Hematopoietic multipotent progenitor cell treated with erythropoietin and hydrocortisone succinate and interleukin-3 and kit ligand, for 15 days (in vitro differentiated cells): ENCODE measurements at places on chromosomes 3 and 15.

- DNase-seq, result peak; percentile 55
Measured at GRCh38 chr3:196650740-196651311, 11.3 kb downstream of the NRROS start.

- no peak for DNase-seq
Measured at GRCh38 chr15:96497951-96498350, 167.5 kb downstream of the NR2F2 start.

DNA sequence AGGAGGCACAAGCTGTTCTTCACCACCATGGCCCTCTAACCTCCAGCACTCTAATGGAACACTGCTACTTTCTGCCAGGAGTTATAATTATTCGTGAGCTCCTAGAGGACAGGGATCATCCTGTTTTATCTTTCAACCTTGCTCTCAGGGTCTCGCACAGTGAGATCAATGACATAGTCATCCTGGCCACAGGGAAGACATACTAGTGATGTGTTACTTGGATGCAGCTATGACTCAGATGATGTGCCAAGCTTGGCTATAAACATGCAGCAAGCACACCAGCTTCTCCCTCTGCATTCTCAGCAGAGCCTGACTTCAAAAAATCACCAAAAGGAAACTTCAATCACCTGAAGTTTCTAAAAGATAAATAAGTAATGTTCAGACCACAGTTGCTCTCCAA is 203.8 kb upstream of the HES1 start:
- DNase-seq, result no peak

DNA sequence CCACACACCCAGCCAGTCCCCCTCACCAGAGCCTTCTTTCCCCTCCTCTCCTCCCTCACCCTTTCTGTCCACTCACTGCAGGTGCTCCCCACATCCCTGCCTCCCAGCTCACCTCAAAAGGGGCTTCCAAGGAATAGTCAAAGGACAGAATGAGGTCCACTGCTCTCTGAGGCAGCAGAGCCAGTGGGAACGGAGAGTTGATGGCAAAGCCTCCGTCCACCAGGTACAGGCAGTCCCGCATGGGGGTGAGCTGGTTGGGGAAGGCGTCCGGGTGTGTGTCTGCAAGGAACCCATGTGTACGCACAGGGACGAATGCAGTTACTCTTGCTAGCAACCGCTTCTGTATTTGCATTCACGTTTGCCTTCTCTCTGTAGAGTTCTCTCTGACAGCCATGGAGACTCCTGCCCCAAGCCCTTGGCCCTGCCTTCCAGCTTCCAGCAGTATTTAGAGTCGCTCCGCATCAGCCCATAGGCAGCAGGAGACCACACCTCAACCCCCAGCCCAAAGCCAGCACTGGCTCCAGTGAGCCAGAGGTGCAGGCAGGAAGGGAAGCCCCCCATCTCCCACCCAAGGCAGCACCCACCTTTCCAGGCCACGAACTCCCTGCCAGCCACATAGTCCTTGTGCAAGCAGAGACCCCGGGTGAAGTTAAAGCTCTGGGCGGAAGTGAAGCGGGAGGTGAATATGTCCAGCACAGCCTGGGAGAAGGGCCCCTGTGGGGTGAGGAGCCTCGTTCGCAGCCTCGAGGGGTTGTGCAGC is 12.4 kb downstream of the PLA2G4F start:
- DNase-seq, result no peak

GRCh38 chr15:31260646-31261265 is 65.9 kb upstream of the KLF13 start:
- DNase-seq, result no peak

GRCh38 chr3:166177130-166177529 is 339.9 kb upstream of the BCHE start:
- DNase-seq, result no peak

DNA sequence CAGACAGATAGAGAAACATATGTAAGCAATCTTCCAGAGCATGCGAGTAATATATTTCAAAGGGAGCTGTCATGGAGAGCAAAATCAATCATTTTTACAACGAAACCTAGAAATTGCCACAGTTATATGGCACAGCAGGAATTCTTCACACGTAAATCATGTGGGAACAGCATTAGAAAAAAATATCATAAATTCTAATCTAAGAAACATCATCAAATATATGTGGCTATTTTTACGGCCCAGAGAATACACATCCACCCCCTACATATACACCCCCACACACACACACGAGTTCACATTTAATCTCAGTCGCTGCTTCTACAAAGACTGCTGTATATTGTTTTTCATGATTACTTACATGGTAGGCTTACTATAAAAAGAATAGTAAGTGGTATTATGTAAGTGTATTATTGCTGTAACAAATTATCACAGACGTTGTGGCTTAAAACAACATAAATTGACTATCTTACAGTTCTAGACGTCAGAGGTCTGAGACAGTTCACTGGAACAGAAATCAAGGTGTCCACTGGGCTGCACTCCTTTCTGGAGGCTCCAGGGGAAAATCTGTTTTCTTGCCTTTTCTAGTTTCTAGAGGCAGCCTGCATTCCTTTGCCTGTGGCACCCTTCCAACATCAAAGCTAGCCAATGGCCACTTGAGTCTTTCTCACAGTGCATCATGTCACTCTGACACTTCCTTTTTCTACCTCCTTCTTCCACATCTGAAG is 363.3 kb downstream of the ULK4 start:
- DNase-seq, result no peak

DNA sequence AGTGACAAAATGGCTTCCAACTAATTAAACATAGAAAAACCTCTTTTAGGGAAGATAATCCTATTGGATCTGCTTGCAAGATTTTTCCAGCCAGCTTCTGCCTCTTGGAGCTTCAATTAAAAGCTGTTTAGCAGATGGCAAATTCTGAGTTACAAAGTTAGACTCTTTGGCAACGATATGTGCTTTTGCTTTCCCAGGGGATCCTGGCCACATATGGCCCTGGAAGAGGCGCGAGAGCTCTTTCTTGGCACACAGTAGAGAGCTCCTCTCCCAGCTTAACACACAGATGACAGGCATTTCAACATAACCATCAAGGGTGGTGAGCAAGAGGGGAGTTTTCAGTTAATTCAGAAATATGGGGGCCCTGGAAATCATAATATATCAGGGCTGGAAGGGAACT is 41.6 kb upstream of the GALNT15 start:
- no peak for DNase-seq

GRCh38 chr3:129070086-129070885 is 9.7 kb downstream of the GP9 start:
- no peak for DNase-seq

- DNase-seq, result no peak
Measured at GRCh38 chr3:1529676-1530075, 436.9 kb downstream of the CNTN6 start.

GRCh38 chr15:64634027-64634426 is 141.4 kb downstream of the RBPMS2 start:
- no peak for DNase-seq

DNA sequence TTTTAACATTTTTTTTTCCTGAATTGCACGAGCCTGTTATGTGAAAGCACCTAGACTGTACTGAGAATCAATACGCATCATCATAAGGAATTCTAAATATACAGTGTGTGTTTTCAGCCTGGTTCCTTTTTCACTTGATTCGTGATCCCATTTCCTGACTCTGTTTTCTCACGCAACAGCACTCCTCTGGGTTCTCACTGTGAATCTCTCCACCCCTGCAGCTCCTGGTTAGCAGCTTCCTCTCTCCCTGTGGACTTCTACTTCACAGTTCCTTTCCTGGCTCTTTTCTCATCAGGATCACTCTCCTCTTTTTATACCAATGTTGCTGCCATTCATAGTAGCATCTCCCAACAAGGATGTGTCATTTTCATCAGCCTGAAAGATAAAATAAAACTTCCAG is 297.2 kb downstream of the CADM2 start:
- no peak for DNase-seq

DNA sequence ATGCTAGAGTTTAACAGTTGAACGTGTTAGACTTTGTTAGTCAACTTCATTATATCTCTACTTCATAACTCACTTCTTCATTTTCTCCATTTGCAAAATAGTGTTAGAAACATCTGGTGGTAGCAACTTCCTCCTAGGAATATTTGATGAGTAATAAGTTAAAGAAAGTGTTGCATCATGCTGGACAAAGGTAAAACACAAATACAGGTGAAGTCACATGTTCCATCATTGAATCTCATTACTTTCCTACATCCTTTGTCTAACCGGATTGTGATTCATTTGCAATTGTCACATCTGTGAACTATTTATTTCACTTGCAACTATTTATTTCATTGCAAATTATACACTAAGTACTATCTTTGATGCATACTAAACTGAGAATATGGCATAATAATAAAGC is 186.5 kb downstream of the TUSC7 start:
- no peak for DNase-seq

- DNase-seq, result no peak
Measured at GRCh38 chr3:30181178-30181465, 425.3 kb upstream of the TGFBR2 start.

DNA sequence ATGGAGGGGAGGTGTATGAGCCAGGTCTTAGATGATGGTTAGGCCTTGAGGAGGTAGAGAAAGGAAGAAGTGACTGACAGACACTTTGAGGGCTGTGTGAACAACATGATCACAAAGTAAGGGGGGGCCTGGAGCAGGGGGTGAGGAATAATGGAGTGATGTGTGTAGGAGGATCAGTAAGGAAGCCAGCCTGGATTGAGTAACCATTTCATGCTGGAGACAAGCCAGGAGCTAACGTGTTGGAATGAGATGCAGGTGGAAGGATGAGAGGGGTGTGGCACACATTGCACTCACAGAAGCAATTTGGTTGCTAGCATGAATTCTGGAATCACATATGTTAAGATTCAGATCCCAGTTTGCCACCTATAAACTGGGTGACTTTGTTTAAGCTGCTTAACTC is 65.5 kb downstream of the BBX start:
- DNase-seq, result no peak

GRCh38 chr15:65791335-65792137 is 557 bp downstream of the DENND4A start:
- no peak for DNase-seq

DNA sequence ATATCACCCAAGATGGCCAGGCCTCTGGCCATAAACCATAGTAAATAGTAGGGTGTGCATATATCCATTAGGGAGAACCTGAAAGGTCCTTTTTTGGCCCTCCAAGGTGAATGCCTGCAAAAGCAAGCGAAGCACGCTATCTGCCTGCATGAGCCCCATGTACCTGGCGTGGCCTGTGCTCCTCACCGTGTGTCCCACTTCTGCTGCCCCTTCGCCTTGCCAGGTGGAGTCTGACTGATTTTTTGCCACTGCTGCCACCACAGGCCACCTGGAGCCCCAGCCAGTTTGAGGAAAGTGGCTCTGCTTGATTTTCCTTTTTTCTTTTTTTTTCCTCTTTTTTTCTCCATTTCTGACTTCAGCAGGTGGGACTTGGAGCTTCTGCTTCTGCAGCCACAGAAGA is 139.7 kb downstream of the SNRPN start:
- no peak for DNase-seq

GRCh38 chr3:31054032-31054431 is 159.6 kb upstream of the GADL1 start:
- DNase-seq, result no peak

DNA sequence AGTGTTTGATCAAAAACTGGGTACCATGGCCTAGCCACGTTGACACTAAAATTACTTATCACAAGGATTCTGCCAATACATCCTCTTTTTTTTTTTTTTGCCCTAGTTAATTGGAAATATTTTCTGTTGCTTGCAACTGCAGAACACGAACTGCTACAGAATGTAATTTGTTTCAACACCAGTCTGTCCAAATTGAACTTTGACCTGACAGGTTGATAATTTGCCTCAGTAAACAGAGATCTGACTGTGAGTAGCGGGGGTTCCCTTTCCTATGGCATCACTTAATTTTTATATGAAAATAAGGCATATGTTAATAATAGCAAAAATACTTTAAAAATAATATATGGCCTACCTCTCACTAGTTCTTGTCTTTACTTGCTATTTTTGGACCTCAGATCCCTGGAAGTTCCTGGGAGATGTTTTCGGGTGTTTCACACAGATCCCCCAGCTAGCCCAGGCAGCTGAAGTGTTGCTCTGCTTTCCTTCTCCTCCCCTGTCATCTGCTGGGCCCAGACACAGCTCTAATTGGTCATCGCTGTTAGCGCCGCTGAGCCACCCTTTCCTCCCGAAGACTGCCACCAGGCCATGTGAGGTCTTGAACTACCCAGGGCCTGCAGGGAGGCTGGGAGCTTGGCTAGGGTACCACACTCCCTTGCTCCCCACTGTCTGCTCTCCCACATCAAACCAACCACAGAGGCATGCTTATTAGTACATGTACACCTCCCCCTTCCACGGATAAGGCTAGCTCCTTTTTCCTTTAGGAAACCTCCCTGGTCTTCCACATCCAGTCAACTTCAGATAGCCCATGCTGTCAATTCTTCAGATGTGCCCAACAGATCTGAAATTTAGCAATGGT is 89.8 kb upstream of the RNF7 start:
- DNase-seq, result no peak

DNA sequence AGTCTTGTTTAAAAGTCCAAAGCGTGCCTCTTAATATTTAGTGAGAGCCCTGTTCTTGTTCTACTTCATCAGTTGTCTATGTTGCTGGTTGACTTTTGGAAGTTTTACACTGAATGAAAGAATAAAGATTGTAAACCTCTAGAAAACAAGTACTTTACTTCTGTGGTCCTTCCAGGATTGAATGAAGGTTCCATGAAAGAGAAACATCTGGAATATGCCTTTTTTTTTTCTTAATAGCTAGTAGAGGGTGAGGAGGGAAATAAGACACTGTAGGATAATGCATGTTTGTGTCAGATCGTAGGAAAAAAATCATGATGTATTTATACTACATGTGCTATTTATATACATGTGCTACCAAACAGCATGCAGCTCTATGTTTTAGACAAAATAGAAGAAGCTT is 203.0 kb downstream of the GHSR start:
- DNase-seq, result no peak

DNA sequence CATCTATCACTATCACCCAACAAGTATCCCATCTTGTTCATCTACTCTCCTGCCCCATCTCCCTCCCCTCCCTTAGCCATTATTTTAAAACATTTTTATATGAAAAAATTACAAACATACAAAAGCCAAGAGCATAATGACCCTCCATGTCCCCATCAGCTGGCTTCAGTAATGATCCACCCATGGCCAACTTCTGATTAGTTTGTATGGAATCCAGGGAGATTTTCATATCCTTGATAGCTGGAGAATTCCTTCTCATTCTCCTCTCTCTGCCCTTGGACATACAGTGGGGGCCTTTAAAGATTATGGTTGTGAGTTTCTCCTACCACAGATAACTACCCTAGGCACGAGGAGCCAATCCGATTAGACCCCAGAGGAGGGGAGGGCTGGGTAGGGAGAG is 40.2 kb downstream of the IRAK2 start:
- DNase-seq, result no peak

- DNase-seq, result peak; percentile 8
Measured at GRCh38 chr3:159266779-159267178, 464.9 kb downstream of the MFSD1 start.

GRCh38 chr3:107468782-107469181 is 54.0 kb upstream of the BBX start:
- no peak for DNase-seq

DNA sequence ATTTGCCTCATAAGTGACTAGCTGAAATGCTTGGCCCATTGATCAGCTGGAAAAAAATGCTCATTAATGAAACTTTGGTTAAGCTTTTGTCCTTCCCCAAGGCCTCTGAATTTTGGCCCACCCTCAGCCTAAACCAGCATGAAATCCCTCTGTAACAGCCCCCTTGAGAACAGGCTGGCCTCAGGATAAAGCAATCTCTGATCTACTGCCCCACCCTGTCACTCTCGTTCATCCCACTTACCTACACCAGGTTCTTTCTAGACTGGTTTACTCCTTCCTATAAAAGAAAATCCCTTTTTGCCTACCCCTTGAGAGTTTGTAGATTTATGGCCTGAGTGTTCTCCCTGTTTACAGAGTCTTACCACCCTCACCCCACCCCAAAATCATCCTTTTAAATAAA is 3.4 kb upstream of the AEN start:
- DNase-seq, result no peak
